NCI-H345 (cell line): ENCODE measurements at places on chromosomes 1 and 21.

- no peak for DNase-seq
Measured at GRCh38 chr1:27253596-27253995, 19.2 kb downstream of the WDTC1 start.

DNA sequence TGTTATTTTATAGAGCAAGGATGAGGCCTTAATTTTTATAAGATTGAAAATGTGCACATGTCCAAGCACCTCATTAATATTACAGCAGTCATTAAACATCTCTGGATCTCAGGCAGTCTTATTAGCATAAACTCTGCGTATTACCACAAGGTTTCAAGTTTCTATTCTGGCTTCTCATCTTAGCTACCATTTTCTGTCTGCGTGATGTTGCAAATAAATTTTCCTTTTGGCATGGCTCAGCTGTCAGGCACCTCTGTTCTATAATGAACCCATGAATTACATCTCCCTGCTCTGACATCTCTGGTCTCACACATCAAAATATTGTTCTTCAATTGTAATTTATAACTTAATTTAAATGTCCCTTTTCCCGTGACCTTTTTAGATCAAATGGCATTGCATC is 156.5 kb downstream of the SLC45A1 start:
- DNase-seq = no peak

DNA sequence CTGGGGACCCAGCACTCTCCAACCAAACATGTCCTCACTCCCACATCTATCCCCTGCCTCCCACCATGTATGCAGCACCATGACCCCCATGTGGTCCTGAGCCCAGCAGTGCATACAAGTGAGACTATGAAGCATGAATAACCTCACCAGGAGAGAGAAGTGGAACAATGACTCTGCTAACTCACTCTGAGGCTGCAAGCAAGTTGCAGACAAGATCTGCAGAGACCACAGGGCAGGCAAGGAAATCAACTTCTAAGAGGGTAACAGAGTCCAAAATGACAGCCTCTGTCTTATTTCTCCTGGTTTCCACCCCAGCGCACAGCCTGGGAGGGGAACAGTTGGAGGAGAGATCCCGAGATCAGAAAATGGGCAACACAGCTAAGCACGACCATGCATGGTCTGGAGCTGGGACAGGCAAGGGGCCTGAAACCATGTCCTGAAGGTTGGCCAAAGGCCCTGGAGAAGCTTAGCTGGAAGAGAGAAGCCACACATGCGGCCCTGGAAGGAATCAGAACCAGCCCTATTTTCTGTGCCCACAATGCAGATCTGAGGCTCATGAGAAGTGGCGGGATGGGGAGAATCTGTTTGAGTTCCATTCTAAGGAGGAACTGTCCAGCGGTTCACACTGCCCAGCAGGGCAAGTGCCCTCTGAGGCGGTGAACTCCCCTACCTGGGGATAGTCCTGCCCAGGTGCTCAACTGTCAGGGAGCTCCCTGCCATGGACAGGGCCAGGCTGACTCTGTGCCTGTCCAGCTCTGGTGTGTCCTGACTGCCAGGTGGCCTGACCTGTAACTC is 12.5 kb upstream of the REN start:
- DNase-seq = no peak

GRCh38 chr1:170010443-170010842 is 64.1 kb downstream of the KIFAP3 start:
- no peak for DNase-seq

GRCh38 chr1:109136766-109137165 is 22.9 kb downstream of the ELAPOR1 start:
- no peak for DNase-seq

- peak; percentile 76 for DNase-seq
Measured at GRCh38 chr1:32538887-32539583, at the start of gene ZBTB8A. TSS of gene ZBTB8A (plus strand) at chr1:32539427. CDS start at chr1:32592932, 53,505 bp downstream.

DNA sequence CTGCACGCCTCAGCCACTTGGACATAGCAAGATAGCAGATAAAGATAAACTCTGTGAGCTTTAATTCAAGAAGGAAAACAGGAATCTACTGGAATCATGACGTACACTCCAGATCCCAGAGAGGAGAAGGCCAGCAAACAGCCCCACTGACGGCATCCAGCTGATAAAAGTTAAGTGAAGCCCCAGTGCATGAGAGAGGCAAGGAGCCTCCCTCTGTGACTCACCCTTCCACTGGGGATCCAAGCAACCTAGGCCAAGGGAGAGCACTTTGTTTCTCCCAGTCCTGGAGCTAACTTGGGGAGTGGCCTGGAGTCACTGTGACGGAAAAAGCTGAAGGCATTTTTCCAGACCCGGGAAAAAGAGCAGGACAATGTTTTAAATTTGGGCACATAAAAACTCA is 270.0 kb downstream of the AKT3 start:
- no peak for DNase-seq

DNA sequence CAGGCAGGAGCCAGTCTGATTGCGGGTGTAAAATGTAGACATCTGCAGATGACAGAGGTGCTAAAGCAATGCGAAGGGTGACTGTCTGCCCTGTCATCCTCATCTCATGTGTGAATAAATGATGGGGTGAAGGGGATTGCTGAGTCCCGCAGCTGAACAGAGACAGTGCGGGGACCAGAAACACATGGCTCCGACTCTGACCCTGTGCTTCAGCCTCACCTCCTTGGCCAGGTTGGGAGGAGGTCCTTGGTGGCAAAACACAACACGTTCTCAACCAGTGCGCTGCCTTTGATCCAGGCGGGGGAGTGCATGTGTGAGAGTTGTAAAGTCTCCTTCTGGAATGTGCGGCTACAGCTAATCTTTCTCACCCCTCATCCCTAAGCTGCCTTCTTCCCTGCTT is 32.0 kb upstream of the TTC22 start:
- no peak for DNase-seq

DNA sequence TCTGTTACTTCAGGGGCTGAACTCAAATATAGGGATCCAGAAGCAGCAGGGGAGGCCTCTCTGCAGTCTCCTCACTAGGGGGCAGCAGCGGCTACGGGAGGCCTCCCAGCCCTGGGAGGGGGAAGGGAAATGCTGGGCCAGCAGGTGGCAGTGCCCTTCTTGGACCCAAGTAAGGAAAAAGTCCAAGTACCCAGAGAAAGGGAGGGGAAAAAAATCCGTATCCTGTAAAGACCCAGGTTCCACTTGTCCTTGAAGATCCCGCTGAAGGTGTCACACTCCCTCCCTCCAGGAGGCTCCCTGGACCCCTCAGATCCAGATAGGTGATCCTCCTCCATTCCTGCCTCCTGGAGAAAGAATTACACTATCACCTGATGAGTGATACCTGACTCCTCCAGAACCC is 14.1 kb upstream of the NUAK2 start:
- DNase-seq = peak; percentile 70

GRCh38 chr1:2937805-2938204 is 83.5 kb upstream of the ACTRT2 start:
- no peak for DNase-seq

GRCh38 chr1:222905151-222905550 is 90.3 kb downstream of the DISP1 start:
- no peak for DNase-seq

DNA sequence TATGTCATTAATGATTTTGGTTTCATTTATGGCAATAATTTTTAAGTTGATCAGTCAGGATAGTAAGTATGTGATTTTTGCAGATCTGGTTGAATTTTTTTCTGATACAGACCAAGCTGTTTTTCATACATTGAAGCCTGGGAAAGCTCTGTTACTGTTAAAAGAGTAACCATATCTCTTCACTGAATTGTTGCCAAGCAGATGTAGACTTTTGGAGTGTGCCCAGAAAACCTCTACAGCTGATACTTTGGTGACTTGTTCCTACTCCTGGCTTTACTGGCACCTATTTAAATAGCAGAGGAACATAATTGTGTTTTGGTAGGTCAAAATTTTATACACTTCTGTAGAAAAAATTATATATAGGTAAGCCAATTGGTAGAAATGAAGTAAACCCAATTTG is 49.4 kb downstream of the NFIA start:
- DNase-seq = no peak

DNA sequence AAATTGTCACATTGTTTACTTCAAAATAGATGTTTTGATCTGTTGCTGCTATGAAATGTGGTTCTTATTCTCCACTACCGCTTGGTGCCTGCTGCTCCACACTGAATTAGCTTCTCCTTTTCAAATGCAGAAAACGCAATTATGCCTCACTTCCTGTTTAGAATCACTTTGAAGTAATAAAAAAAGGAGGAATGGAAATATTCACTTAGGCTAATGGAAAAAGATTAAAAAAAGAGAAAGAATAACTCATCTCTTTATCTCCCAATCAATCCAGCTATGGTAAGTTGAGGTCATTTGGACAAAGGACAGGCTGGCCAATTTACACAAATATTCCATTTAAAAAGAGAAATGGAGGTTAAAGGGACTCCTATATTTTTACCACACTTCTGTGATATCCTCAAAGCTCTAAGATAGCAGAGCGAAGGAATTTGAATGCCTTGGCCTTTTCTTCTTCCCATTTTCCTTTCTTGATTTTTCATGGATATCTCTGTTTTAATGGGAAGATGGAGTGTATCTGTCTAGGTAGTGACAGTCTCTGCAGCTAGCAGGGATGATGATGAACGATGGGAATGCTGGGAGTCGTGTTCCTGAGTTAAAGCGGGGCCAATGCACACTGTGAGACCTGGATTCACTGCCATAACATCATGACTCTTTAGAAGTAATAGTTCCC is 35.7 kb downstream of the RGS5 start:
- DNase-seq = no peak

DNA sequence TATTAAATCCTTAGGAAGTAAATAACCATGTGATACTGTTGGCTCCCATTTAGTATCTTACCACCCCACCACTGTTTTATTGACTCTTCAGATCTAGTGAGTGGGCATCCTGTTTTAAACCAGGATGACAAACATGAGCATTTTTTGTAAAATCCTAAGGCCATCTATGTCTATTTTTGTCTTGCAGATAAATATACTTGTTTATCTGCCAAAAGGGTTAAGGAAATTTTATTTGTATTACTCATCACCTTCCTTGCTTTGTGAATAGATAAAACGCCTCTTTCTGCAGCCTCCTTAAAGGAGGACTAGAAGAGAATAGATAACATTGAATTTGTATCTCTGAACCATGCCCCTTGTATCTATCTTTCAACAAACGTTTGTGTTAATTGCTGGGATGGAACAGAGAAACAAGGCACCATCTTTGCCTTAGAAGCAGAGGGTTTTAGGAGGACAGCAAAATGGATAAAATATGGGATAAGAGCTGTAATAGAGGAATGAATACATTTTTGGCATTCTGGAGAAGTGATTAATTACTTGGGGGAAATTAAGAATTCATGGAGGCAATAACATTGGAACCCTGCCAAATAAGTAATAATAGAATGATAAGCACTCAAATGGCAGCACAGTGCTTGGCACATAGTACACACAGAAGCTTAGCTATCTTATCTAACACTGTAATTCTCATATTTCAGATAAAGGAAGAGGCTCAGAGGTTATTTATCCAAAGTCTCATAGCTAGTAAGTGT is 14.7 kb downstream of the YTHDF2 start:
- no peak for DNase-seq

- no peak for DNase-seq
Measured at GRCh38 chr1:241592273-241592958, 47.8 kb downstream of the CHML start.

- DNase-seq = no peak
Measured at GRCh38 chr1:182170891-182171461, 109.5 kb upstream of the ZNF648 start.

- DNase-seq = peak; percentile 89
Measured at GRCh38 chr1:40096977-40097782, at the start of gene PPT1. TSS of gene PPT1 (minus strand) at chr1:40097252. CDS start at chr1:40097238, 14 bp downstream.

DNA sequence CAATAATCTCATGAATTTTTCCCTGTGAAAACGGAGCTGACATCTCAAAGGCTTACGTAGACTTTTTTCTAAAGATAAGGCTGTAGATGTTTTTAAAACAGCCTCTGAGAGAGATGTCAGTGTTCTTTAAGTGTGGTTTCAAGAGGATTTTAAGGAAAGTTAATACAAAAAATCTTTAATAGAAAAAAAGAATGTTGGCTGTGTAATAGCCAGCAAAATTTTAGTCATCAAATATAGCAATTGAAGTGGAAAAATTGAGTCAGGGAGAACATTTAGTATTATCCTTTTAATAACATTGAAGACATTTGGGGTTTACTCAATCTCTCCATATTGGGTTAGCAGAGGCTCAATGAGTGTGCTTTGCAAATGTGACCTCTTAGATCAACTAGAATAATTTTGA is 38.6 kb upstream of the CHRM3 start:
- DNase-seq = no peak

- DNase-seq = no peak
Measured at GRCh38 chr1:35864813-35865212, 18.2 kb upstream of the AGO1 start.

- no peak for DNase-seq
Measured at GRCh38 chr1:18673976-18674375, 43.3 kb downstream of the PAX7 start.

DNA sequence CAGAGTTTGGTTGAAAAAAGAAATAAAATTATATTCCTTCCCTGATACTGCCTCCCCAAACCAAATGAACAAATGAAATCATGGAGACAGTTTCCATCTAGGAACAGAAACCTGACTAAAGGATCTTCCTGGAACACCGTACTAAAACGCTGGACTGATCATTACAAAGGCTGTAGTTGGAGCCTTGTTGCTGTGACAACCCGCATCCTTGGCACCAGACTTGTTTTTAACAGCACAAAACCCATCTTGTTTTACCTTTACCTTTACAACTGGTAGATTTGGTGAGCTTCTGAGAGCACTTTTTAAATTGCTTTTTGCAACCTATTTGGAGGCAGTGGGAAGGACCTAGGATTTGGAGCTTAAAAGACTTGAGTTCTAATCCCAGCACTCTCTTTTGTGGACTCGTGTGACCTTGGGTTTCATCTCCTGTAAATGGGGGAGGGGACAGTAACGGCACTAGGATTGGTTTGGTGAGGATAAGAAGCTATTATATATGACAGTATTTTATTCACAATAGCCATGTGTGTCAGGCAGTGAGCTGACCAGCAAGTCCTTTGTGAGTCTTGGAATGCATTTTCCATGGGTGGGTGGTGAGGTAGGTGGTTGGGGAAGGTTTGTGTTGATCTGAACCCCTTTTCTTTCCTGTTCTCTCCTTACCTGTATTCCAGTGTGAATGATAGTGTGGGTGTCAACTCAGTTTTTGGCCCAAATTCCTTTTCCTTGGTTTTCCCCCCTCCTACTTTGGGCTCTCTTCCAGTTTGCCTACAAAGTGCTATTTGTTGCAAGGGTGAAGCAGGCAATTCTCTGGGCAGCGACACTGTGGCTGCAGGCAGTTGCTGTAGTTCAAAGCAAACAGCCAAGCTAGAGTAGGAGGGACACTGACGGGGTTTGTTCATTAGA is 12.6 kb downstream of the LRRC8D start:
- no peak for DNase-seq

- no peak for DNase-seq
Measured at GRCh38 chr21:46206163-46207005, 22.1 kb upstream of the SPATC1L start.

DNA sequence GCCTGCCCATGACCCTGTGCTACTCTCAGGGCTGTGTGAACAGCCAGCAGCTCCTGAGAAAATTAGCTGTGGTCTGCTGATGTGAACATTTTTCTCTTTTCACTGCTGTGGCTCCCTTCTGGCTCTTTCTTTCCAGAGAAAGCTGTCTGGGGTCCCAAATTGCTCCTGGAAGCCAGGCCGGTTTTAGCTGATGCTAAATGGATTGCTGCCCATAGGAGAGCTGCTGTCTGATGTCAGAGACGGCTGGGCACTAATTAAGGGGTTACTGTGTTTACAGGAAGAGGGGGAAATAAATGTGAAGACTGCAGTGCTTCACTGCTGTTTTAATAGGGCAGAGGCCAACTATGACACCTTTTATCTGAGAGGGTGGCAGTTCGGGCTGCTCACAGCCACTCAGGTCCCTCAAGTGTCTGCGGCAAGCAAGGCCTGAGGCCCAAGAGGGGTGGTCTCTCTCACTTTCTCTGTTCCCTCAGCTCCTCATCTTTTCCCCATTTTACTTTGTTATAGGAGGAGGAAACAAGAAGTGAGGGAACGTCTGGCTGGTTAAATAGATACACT is 106.0 kb upstream of the GNG12 start:
- no peak for DNase-seq
